CD4-positive, alpha-beta T cell treated with Interleukin-10 for 1 hour (primary cell): ENCODE measurements at places on chromosomes 11 and 22.
A peak's percentile ranks its signal among the peaks of the same experiment; 100 is the strongest.

DNA sequence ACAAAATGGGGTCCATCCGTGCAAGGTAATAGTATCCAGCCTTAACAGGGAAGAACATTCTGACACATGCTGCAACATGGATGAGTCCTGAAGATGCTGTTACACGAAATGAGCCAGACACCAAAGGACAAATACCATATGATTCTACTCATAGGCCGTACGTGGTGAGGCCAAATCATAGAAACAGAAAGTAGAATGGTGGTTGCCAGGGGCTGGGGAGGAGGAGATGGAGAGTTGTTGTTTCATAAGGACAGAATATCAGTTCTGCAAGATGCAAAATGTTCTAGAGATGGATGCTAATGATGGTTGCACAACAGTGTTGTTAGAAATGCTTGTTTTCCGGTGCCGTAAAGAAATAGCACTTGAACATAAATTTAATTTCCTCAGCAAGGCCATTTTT is 2.6 kb downstream of the TBX10 start:
- DNase-seq = no peak

DNA sequence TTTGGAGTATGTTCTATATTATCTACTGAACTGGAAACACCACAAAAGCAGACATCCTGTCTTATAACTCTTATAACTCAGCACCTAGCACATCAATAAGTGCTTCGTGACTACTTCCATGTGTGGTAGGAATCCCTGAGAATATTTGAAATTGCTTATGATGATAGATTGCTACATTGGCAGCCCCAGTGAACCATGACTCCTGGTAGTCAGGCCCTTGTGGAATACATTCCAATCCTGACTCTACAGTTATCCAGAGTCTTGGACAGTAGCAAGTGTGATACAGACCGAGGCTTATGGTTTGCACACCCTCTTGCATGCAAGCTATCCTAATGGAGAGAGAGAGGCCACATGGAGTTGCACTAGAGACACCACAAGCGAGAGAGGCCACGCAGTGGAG is 59.5 kb upstream of the PHF21A start:
- no peak for DNase-seq

- no peak for DNase-seq
These were observed 77.2 kb downstream of the KCNQ1 start for GRCh38 chr11:2521733-2522630.

DNA sequence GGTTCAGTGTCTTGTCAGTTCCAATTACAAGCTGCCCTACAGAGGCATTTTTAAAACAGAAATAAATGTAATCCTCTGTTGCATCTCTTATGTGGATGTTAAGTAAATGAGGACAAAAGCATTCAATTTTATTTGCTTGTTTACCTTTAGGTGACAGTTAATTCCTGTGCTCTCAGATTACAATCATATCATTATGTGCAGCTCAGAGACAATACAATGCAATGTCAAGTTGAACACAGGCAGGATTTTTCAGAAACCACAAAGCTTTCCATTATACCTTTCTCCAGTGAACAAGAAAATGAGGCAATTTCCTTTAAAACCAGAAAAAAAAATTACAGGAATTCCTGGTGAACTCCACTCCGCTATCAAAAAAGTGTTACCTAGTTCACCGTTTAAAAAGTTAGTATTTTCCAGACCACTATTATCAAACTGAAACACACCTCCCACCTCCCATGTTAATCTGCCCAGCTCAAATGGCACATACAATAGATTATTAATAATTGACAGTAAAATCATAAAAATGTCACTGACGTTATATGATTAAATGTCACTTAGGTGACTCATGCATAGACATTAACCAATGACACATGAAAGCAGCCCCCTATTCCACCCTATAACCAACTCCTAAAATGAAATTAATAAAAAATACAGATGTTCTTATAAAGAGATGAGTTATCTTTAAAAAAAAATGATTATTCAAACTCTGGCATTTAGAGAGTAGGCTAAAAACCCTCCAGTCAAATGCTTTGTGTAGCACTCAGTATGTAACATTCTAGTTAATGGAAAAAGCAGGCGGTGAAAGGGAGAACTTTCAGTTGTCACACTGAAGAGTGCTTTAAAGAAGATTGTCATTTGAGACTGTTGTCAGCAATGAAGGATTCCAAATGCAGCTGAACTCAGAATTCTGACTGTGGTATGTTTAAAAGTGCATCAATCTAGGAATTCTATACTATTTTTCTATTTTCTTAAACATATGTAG is 98.6 kb downstream of the MUC15 start:
- no peak for DNase-seq

DNA sequence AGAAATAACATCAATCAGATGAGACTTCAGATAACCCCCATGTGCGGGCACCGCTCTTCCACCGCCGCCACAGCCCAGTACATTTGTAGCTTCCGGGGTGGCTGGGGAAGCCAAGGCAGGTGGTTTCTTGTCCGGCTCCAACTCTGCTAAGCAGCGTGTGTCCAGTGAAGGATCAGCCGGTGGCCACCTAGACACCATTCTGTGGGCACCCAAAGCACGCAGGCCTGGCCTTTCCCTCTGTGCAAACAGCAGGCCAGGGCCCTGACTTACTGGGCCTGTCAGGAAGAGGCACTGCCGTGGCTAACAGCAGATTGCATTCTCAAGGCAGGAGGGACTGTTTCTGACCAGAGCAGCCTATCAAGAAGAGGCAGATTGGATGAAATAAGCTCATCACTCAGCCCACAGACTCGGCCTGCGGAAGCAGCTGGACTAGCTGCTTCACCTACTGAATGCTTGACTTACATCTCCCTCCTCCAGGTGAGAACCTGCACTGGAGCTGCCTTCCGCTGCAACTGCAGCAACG is 74.8 kb downstream of the ETS1 start:
- DNase-seq = peak; percentile 54

GRCh38 chr22:49785841-49786471 is 41.7 kb downstream of the BRD1 start:
- no peak for DNase-seq

DNA sequence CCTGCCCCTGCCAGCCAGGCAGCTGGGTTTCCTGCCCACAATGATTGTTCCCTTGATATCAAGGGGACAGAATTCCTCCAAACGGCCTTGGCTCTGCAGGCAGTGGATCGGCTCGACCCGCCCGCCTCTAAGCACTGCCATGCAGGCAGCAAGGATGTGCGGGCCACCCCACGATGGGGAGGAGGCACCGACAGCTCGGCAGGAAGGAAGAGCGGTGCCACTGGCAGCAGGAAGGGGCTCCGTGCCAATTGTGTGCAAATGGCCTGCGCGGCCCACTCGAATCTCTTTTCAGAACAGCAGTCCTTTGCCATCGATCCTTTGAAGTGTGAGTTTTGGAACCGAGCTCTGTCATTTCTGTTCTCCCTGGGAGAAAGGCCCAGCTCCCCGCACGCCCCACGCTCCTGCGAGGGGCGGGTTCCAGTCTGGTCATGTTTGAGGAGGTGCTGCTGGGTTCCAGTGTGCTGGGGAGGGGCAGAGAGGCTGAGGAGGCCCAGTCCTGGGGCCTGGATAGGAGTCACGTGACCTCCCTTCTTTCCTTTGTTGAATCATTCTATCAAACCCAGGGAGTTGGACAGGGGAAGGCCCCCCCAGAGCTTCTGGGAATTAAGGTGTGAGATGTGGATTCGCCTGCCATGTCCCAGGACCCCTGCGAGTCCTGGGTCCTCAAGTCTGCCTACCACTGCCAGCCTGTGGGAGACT is 406.0 kb downstream of the CTTN start:
- DNase-seq = no peak

GRCh38 chr11:22749536-22749935 is 80.1 kb downstream of the SVIP start:
- DNase-seq = no peak

- no peak for DNase-seq
These were observed 1.7 kb upstream of the DCHS1 start for GRCh38 chr11:6657346-6657745.

DNA sequence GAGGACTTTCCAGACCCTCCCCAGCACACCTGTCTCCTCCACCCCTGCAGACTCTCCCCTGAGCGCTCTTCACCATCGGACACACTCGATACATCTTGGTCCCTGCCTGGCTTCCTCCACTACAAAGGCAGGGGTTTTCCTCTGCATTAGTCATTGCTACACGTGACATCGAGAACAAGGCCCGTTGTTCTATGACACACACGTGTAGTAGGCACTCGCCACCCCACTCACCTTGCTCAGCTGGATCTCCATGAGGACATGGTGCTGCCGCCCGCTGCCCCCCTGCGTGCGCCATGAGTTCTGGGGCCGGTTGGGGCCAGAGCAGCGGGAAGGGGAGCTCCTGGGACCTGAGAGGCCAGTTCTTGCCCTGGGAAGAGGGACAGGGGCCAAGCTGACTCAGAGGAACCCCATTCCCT is 16.7 kb downstream of the ATG2A start:
- DNase-seq = peak; percentile 87

GRCh38 chr11:17725174-17725573 is 5.8 kb downstream of the MYOD1 start:
- DNase-seq = no peak

DNA sequence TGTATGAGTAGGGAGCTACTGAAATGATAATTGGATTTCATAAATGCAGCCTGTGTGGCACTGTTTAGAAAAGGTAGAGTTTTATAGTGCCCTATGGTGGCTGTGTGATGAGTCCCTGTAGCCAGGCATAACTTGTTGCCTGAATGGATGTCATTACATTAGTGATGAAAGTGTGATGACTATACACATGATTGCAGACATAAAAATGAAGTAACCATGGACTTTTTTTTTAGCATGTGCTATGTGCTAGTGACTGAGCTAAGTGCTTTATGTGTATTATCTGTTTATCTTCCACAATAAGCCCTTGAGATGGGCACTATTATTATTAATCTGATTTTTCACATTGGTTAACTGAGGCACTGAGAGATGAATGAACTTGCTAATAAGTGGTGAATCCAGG is 13.5 kb upstream of the GRAMD1B start:
- no peak for DNase-seq

- DNase-seq = no peak
These were observed 652.1 kb upstream of the CHORDC1 start for GRCh38 chr11:90874986-90875385.
